ENCODE measurements at places on chromosomes 7 and 10. TPM values are rescaled to one million over a fixed set of nuclear protein-coding genes. Genes with fewer than 3 reads are reported as not detected.

DNA sequence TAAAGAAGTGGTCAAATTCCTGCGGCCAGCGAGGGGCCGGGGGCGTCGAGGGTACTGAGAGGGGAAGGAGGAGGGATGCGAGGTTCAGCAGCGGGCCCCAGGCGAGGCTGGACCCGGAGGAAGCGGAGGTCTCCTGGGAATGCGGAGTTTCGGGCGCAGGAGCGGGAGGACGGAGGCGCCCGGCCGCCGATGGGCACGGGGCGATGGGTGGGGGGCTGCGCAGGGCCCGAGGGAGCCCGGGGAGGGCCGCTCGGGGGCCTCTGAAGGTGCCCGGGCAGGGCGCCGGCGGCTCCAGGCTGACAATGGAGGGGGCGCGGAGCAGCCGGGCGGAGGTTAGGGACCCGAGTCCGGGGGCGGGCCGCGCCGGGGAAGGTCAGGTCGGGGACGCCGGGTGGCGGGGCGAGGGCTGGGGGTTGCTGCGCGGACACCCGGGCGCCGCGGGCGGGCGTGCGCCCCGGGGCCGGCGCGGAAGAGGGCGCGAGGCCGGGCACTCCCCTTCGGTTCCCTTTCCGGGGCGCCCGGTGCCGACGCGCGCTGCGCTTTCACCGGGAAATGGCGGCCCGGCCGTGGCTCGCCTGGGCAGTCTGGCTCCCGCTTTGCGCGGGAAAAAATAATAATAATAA is 683 bp downstream of the MACROH2A2 start:
- no peak for DNase-seq

- DNase-seq = no peak
Observed at GRCh38 chr7:77447616-77448015, 31.5 kb upstream of the GSAP start.

Gene ZNF853
- total RNA-seq = 0.21 TPM

Gene ERVW-1
- total RNA-seq = not detected
